ENCODE measurements at places on chromosomes 3 and 15.
A peak's percentile ranks its signal among the peaks of the same experiment; 100 is the strongest.

GRCh38 chr15:27028858-27029477 lies 58.0 kb downstream of the GABRG3 start:
- DNase-seq = peak; percentile 82

DNA sequence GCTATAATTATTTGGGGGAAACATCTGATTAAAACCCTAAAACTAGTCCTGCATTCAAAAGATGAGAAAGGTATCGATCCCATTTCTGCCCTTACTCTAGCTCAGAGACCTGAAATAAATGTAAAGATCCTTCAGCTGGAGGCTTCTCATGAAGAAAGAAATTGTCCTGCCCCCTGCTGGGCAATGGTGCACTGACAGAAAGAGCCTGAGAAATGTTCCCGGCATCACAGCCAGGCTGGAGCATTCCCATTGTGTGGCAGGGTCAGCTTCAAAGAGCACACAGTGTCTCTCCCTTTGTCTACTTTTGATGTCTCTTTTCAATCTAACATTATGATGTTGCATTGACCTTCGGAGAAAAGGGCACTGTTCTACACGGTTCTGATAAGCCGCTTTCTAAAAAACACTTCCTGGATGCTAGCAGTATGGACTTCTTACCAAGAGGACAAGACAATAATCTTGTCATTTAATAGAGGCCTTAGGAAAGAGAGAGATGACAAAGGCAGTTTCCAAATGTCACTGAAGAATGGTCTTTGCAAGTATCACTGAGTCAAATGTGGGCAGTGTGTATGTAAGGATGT lies 287.5 kb downstream of the MAGI1 start:
- DNase-seq = peak; percentile 90

DNA sequence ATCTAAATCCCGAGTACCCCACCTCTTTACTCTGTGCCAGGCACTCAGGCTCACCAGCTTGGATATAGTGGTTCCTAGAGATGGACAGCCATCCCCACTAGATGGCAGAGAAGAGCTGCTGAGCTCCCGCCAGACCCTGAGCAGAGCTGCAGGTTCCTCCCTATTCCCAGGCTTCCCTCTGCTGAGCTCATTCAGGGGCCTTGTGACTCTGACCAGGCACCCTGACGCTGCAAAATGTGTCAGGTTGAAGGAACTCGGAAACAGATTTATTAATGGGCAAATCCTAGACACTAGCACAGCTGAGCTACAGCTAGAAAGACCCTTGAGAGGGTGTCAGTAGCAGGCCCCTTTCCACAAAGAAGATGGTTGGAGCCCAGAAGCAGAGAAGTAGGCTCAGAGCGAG lies 38.2 kb upstream of the RHO start:
- peak; percentile 86 for DNase-seq

DNA sequence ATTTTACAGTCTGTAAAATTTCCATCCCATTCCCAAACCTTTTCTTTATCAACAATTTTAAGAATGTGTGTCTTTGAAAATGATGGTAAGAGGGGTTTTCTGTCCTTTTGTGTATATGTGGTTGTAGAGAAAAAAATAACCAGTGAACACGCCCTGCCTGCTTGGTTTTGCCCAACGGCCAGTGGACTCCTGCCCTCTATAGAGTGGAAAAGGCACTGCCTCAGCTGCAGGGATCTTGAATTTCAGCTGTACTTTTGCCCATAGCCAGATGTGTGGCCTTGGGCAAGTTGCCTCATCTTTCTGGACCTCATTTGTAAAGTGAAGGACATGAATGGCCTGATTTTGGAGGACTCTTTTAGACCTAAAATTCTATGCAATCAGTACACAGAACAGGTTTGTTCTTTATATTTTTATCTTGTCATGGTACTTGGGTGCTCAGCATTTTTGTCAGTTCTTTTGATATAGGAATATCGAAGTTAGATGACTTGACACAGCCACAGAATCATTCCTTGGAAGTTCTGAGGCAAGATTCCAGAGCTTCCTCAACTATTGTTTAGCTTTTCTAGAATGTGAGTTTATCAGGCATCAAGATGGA lies 81.0 kb downstream of the CLDN11 start:
- DNase-seq = no peak

GRCh38 chr3:52531860-52532516 lies 1.7 kb downstream of the NT5DC2 start:
- DNase-seq = no peak

DNA sequence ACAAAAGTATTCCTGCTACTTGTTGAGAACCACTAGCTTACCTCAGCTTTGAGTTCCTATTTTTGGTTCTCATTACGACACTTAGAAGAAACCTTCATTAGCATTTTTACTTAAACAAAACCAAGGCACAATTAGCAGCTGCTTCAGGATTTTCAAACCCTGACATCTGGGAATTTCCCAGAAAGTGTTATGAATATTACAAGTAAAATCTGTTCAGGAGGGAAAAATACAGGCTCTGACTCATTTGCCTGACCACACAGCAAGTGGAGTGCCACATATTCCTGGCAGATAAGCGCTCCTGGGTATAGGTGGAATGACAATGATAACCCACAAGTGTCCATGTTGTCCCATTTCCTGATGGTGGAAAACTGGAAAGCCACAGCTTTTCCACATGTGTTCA lies 10.3 kb upstream of the RFTN1 start:
- DNase-seq = no peak

GRCh38 chr3:45687828-45688193 lies 1.4 kb upstream of the SACM1L start:
- DNase-seq = no peak

- no peak for DNase-seq
These were observed 188.0 kb downstream of the MEIS2 start for GRCh38 chr15:36912311-36912712.

- no peak for DNase-seq
These were observed 76.1 kb upstream of the PLSCR4 start for GRCh38 chr3:146326875-146327543.

- peak; percentile 68 for DNase-seq
These were observed at the start of gene ARHGEF26 for GRCh38 chr3:154120961-154121700. TSS of gene ARHGEF26 (plus strand) at chr3:154121390. CDS start at chr3:154121993, 603 bp downstream.

GRCh38 chr3:97992547-97993173 lies 20.4 kb upstream of the RIOX2 start:
- DNase-seq = no peak

DNA sequence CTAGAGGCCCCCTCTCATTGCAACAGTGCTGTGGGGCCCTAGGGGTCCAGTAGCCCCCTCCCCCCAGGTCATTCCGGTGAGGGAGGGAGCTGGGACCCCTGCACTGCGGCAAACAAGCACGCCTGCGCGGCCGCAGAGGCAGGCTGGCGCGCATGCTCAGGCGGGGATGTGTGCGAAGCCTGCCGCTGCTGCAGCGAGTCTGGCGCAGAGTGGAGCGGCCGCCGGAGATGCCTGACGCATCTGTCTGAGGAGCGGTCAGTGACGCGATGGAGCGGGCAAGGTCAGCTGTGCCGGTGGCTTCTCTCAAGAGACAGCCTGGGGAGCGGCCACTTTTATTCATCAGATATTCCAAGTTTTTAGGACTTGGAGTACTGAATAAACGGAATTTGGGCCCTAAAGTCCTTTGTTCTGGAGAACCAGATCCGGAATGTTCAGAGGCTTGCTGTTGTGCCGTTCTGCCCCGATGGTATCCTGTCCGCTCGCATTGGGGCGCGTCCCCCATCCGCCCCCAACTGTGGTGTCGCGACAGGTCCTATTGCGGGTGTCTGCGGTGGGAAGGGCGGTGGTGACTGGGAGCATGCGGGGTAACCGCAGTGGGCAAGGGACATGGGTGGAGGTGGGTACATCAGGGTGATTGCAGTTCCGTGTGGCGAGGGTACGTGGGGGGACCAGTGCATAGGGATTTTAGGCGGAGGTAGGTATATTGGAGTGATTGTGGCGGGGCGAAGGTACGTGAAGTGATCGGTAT lies at the start of the genes SNRPN and SNURF:
TSS of gene SNRPN (plus strand) at position 205 of the 748 bp plus-strand sequence. CDS start 19,467 bp downstream, outside the sequence.
TSS of gene SNURF (plus strand) at position 205 of the 748 bp plus-strand sequence. CDS start at position 267, 62 bp downstream.
- peak; percentile 78 for DNase-seq

DNA sequence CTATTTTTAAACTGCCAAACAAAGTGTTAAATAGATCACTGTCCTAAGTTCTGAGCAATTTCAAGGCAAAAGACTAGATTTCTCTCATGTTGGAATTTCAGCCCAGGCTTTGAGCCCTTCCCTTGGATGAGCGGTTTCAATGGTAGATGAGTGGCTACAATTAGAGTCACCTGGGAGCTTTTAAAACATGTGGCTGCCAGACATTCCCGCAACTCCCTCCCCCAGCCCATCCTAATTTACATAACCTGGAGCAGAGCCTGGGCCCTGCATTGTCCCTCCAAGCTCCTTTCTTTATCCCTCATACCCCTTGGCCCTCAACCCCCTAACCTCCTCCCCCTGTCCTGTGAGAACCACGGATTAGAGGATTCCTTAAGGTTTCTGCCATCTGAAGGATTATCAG lies 357.5 kb upstream of the UMPS start:
- no peak for DNase-seq

GRCh38 chr15:80105193-80105592 lies 45.7 kb downstream of the ZFAND6 start:
- no peak for DNase-seq

- DNase-seq = no peak
These were observed 112.4 kb upstream of the GOLGA8J start for GRCh38 chr15:29970402-29970695.

DNA sequence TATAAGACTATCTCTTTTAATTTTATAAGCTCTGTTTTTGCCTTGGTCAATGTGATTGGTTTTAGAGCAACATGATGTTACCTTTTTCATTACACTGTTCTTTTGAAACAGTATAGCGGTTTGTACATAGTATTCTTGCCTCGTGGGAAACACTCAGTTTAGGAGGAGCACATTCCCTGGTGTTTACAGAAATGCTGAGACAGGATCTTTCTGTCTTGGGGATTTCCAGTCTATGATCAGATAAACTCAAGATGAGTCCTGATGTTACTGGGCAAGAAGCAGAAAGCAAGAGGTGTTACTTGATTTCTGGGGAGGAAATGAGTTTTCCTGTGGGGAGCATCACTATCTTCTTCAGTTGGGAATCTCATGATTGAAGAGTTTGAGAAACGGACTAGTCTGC lies 2.5 kb downstream of the TMEM266 start:
- no peak for DNase-seq

GRCh38 chr3:58271901-58272501 lies 34.0 kb upstream of the RPP14 start:
- no peak for DNase-seq

DNA sequence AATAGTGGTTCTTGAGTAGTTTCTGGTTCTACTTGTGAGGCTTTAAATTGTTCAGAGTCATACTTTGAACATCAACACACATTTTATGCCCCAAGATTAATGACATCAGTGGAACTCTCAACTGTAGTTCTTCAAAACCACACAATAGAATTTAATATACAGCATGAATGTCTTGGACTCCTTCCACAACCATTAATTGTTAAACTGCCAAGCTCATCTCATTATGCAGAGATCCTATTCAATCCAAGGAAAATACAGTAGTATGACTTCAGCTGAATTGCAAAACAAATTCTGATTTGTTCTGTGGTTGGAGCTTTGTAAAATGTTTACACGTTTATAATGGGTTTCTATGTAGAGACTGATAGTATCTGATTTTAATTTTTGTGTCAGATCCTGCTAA lies 199.2 kb upstream of the SLC2A2 start:
- no peak for DNase-seq

DNA sequence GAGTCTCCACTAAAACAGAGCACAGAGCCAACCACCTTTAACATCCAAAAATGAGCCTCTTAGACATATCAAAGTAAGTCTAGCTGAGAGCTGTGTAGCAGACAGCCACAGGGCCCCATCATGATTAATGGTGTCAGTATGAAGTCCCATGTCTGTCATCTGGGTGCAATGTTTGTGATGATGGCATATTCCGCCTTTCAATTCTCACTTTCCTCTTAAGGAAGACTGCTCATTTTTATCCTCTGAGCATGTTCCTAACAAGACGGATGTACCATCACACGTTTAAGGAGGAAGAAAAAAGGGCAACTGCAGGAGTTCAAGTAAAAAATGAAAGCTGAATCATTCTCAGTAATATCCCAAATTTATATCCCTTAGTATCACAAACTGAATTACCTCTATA lies 85.8 kb upstream of the KCNMB2 start:
- no peak for DNase-seq

- no peak for DNase-seq
These were observed 28.1 kb upstream of the VEPH1 start for GRCh38 chr3:157531301-157531660.

GRCh38 chr15:80308002-80308401 lies 56.0 kb upstream of the CTXND1 start:
- DNase-seq = no peak

DNA sequence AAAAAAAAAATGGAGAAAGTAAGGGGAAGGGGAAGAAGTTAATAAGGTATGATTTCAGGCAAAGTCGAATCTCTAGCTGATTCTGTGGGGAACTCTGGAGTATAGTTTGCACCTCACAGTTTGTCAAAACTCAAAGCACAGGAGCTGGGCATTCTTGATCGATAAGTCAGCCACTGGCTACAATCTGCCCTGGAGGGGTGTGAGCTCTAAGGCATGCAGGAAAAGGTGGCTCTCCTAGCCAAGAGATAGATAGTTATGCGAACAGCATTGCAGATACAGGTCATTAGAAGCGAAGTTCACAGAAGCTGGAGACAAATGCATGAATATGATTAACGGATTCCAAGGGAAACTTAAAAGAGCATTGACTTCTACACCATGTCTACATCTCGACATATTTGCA lies 952.6 kb downstream of the AGBL1 start:
- DNase-seq = no peak

DNA sequence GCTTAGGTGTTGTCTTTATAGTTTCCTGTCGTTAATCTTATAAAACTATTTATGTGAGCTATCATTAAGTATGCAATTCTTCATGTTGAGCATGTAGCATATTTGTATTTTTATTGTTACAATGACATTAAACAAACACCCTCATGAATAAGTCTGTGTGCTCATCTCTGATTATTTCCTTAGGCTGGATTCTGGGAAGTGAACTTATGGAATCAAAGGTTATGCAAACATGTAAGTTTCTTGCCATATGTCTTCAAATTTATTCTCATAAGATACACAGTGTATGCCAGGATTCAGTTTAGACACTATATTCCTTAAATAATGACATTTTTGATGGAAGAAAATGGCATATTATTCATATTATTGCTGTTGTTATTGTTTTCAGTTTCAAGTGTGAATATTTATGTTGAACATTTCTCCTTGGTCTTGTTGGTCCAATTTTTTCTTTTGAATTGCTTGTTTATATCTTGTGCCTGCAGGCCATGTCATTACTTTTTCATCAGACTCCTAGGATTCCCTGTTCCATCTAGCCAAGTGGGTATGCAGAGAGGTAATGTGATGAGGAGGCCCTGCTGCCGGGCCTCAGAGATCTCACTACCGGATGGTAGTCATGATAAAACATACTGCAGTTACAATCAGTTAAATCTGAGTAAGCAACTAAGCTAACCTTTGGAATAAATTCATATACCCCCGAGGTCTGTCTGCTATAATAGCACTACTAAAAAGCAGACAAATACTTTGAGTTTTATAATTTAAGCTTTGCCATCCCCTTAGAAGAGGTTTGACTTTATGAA lies 684.3 kb upstream of the SGO1 start:
- DNase-seq = no peak

DNA sequence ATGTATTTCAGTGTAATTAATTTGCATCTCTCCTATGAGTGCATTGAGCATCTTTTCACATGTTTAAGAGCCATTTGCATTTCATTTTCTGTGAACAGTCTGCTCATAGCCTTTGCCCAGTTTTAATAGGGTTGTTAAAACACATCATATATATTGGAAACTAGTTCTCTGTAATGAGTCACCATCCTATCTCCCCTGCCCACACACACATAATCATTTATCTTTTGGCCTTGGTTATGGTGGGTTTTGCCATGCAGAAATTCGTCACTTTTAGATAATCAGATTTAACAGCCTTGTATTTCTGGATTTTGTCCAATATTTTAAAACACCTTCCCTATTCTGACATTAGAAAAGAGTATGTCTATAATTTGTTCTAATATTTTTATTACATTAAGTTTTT lies 11.9 kb upstream of the CHRM5 start:
- no peak for DNase-seq

- no peak for DNase-seq
These were observed 5.8 kb downstream of the LIPC start for GRCh38 chr15:58437531-58438105.

Data from dorsolateral prefrontal cortex (tissue), 122 donors.